ENCODE measurements at places on chromosomes 4 and X. TPM values are rescaled to one million over a fixed set of nuclear protein-coding genes. Genes with fewer than 3 reads are reported as not detected.

TXK gene
- 4.5 TPM for polyA plus RNA-seq

DNA sequence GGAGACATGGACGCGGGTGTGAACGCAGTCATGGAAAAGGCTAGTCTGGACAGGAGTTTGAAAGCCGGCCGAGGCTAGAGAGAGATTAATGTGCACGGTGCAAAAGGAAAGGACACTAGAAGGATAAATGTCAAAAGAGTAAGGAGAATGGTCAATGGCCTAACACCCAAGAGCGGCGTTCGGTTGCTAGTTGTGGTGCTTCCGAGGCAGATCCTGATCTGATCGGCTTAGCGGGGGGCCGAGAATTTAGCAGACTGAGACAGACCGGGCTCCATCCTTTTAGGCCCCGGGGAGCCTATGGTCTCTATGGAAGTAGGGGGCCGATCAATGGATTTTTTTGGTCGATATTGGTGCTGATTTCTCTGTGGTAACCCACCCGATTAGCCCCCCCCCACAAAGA, 6.9 kb downstream of the GAGE10 start:
- DNase-seq: no peak

GRCh38 chr4:108155373-108155772, 13.4 kb downstream of the LEF1 start:
- no peak for DNase-seq

RS1 gene
- polyA plus RNA-seq: 0.21 TPM

ZDHHC15 gene
- 8.5 TPM for polyA plus RNA-seq

SOWAHB gene
- polyA plus RNA-seq: 3.7 TPM

IGFBP7 gene
- polyA plus RNA-seq: 267 TPM

DNA sequence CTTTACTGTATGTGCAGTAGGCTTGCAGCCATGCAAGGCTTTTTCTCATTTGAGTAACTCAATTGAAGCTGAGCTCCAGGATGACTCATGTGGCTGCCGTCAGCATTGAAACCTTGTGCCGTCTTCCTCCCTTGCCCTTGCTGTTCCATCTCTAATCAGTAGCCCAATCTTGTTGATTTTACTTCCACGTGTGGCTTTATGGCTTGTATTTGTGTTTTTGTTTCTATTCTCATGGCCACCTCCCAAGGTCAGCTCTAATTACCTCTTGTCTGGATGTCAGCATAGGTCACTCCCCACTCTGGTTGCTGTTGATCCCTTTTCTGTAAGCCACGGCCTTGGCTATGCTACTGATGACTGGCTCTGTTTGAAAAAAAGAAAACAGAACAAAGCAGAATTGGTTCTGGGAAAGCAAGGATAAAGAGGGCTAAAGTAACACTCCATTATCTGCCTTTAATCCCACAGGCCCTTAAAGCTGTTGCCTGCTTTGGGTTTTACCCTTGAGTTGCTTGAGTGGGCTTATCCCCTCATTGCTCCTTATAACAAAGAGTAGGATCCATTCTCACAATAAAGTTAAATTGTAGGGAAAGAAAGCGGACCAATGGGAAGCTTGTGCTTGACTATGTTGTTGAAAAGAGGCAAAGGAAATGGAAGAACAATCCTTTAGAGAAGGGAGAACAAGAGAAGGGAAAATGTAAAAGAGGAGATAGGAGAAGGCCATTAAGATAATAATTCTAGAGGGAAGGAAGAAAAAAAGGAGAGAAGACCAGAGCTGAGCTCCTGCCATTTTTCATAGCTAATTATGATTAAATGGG, 173.9 kb upstream of the PGRMC2 start:
- DNase-seq: no peak

GRCh38 chr4:124337874-124338273, 374.7 kb downstream of the ANKRD50 start:
- peak; percentile 36 for DNase-seq

SPOCK3 gene
- 2.6 TPM for polyA plus RNA-seq

DNA sequence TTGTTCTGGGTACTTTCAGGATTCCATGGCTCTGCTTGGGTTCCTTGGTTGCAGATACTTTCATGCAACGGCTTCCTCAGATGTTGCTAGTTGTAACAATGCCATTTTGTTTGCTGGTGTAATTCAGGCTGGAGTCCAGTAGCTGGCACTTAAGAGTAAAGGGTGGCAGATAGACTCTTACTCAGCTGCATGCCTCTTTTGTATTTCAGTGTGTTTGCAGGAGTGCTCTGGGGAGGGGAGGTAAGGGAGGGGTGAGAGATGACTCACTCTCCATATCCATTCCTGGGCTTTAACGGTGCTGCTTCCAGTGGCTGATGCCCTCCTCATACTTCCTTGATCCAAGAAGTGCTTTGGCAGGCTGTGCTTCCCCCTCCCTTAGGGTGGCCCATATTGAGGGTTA, 155.2 kb downstream of the ZNF330 start:
- no peak for DNase-seq

WDFY3 gene
- polyA plus RNA-seq: 24.0 TPM

DNA sequence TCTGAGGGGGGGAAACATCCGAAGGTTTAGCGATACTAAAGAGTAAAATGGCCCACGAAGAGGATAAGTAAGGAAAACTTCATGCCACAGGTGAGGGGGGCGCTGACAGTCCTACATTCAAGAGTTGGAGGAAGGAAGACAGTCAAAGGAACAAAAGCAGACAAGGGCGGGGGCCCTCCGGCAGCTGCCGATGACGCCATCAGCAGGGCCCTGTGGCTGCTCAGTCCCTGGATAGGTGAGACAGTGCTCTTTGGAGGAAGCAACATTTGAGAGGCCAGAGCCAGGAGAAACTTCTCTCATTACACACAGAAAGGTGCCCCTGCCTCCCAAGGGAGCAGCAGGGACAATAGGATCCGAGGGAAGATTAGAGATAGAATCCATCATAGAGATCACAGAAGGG, 41.5 kb downstream of the RAB40AL start:
- DNase-seq: no peak

VBP1 gene
- polyA plus RNA-seq: 90.1 TPM

ATOH1 gene
- not detected for polyA plus RNA-seq

DNA sequence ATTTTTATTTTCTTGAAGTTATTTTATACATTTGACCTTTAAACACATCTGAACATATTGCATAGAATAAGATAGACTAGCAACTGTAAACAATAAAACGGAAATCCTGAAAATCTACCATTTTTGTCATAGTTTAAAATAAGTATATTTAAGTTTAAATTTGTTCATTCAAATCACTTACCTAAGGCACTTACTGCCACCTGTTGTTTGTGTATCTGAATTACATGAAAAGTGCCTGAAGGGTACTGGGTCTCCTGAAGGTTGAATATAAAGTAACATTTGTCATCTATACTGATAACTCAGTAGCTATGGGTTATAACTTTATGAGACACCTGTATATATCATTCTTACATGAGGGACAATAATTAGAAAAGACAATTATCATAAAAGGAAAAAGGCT, 38.6 kb downstream of the TRPC5 start:
- no peak for DNase-seq

MAP7D2 gene
- polyA plus RNA-seq: 0.37 TPM

- no peak for DNase-seq
Measured at GRCh38 chrX:19846995-19847790, 40.2 kb downstream of the SH3KBP1 start.
